Panc1 (cell line): ENCODE measurements at places on chromosomes 2 and 18.

GRCh38 chr2:231546014-231546715 is 15.9 kb upstream of the NMUR1 start:
- DNase-seq = no peak

DNA sequence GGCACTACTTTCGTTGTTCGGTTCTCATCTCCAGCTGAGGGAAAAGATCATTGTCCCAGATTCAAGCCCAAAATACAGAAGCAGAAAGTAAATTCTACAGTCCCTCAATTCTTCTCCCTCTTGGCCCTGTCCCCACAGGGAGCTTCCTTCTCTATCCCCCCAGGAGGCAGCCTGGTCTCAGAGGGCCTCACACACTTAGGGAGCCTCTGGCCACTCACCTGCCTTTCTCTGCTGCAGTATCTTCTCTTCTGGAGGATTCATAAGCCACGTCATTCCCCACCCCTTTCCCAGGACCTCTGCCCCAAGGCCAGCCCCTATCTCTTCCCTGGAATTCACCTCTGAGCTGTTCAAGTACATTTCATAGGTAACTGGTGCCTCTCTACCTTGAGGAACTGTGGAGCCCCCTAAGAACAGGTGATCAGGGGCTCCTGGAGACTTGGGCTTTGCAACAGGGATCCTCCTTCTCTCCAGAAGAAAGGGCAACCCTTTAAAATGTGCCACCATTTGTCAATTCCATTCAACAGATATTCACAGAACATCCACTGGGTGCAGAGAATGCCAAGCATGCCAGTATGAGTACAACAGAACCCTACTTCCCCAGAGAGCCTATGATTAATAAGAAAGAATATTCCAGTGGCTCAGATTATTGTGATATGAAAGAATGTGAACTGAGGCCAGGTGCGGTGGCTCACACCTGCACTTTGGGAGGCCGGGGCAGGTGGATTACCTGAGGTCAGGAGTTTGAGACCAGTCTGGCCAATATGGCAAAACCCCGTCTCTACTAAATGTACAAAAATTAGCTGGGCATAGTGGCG is 72.9 kb downstream of the CIB4 start:
- no peak for DNase-seq

- no peak for DNase-seq
Measured at GRCh38 chr2:48189552-48190228, 283.4 kb upstream of the FBXO11 start.

DNA sequence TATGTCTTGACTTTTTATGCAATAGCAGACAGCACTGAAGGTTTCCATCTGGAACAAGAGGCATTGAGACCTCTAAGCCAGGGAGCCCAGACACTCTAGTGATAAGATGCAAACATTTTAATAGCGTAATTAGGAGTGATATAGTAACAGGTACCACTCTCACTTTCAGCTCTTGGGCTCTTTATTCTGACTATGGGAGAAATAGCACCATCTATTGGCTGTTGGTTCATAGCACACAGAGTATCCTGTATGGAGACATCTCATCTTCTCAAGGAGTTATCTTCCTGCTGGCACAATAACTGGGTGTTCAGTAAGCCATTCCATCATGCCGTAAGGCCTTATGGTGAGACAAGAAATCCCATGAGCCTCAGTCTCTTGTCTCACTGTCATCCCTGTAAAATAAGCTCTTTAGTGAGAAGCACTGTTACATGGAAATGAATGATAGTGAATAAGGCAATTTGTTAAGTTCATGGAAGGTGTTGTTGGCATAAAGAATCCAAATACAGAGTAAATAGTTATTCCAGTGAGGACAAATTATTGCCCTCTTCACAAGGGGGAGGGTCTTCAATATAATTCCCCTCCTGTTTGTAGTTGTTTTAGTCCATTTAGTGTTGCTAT is 48.3 kb downstream of the THUMPD2 start:
- DNase-seq = peak; percentile 41
